ENCODE measurements at places on chromosomes 11 and 22.

- no peak for DNase-seq
These were observed 3.6 kb downstream of the ASCL2 start for GRCh38 chr11:2266586-2267305.

- peak; percentile 80 for DNase-seq
These were observed 4.8 kb upstream of the NLRP10 start for GRCh38 chr11:7969756-7970646.

DNA sequence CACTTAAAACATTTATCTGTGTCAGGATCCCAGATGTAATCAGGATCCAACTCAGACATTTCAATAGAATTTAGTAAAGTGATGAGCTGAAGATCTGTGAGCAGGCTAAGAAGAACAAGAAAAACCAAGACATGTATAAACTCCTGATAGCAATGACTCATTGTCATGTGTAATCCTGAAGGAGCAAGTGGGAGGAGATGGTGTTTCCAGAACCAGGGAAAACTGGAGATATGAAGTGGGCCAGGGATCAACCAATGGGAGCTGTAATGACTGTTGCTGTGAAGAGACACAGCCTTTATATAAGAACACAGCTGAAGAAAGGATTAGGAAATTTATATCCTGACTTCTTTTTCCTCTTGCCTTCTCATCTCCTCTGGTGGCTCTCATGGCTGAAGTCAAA is 682.5 kb upstream of the ARHGAP42 start:
- no peak for DNase-seq

GRCh38 chr11:64000026-64000739 is 13.9 kb downstream of the OTUB1 start:
- DNase-seq, result peak; percentile 78

- no peak for DNase-seq
These were observed 89.2 kb downstream of the GALNT18 start for GRCh38 chr11:11532574-11532973.

GRCh38 chr11:82959987-82960778 is 58.6 kb downstream of the DDIAS start:
- DNase-seq, result no peak

DNA sequence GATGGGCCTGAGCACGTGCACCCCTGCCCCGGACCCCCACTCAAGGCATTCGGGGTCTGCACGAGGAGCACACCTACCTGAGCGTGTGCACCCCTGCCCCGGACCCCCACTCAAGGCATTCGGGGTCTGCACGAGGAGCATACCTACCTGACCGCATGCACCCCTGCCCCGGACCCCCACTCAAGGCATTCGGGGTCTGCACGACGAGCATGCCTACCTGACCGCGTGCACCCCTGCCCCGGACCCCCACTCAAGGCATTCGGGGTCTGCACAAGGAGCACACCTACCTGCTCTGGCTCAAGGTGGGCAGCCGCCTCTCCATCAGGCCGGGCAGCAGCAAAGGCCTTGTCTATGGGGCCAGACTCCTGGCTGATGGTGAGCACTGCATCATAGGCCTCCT is 48.7 kb upstream of the LRRC32 start:
- DNase-seq, result no peak

DNA sequence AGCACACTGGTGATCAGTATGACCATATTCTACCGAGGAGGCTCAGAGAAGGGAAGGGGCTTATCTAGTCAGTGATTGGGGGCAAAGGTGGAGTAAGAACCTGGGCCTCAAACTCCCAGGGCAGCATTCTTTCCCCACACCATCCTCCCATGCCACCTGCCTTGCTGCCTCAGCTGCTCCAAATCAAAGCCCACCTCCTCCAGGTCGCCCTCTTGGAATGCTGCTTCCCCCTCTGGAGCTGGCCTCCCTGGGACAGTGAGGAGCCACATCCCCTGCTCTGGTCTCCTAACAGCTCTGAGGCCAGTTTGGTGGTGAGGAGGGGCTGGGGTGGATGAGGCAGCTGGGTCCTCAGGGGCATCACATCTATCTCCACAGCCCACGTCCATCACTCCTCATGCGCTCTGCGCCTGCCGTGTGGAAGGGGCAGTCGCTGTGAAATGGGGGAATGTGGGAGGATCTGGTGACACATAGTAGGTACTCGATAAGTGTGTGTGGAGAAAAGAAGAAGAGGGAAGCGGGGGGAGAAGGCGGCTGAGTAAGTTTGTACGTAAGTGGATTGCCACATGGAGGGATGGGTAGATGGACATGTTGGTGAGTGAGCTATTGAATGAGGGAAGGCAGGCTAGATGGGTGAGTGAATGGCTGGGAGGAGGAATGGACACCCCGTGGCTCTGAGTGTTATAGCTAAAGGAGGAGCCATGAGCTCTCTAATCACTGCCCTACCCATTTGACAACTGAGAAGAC is 16.1 kb upstream of the ARHGEF17 start:
- no peak for DNase-seq

DNA sequence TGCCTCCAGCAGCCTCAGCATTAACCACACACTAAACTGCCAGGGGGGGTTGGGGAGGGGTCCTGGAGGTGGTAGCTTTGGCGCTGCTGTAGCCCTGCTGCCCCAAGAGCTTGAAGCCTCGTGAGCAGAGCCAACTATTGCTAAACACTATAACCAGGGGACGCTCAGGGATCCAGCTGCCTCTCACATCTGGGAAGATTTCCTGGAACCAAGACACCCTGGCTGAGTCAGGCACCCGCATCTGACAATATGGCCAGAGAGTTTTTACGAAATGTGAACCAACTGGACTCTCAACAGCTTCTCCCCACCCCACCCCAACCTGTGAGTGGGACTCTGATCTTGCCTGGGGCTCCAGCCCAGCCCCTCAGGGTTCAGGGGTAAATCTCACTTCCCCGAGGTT is 14.3 kb downstream of the C1QTNF6 start:
- DNase-seq, result no peak

GRCh38 chr11:48050304-48050703 is 69.9 kb downstream of the PTPRJ start:
- DNase-seq, result no peak

GRCh38 chr11:123543797-123544196 is 110.6 kb downstream of the SCN3B start:
- no peak for DNase-seq

DNA sequence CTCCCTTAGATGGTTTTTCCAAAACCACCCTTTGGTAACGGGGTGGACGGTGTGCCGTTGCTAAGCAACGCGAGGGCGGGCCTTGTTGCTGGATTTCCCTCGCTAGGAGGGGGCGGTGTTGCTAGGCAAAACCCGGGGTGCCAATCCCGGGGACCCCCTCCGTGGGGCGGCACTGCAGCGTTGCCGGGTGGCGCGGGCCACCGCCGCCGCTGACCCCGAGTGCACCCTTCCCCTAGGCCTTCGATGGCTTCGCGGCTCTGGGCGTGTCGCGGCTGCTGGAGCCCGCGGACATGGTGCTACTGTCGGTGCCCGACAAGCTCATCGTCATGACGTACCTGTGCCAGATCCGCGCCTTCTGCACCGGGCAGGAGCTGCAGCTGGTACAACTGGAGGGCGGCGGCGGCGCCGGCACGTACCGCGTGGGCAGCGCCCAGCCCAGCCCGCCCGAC is 8.9 kb downstream of the EHBP1L1 start:
- no peak for DNase-seq

DNA sequence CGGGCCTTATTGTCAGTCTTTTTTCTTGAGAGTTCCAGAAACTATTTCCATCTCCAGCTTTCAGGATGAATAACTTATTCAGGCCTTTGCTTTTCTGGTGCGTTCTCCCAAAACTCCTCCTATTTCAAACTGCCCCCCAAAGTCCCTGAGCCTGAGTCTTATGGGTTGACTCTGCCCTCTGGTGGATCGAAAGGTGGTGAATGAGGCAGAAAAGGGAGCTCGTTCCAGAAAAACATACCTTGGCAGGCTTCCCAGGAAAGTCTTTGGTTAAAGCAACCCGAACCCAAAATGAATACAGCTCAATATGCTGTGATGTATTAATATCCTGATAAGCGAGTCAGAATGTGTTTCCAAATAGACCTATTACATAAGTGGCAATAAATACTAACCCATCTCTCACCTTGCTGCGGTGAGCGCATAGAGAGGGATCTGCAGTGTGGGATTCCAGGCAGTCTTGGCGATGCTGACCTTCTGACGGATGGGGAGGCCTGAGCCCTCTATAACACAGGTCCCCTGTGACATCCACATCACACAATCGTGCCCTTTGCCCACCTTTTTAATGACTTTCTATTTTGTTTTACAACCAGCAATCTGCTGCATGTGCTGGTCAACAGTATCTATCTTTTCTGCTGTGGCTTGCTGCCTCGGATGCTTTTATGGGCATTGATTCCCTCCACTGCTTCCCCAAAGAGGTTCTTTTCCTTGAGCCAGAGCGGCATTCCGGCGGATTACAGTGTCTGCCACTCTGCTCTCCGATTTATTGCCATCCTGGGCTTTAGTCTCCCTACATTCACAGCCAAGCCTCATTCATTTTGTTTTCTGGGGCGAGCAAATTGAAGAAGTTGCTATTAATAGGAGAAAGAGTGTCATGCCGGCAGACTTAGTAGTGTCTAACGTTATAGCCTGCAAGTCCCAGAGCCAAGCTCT is 756.8 kb downstream of the NTM start:
- DNase-seq, result peak; percentile 37

DNA sequence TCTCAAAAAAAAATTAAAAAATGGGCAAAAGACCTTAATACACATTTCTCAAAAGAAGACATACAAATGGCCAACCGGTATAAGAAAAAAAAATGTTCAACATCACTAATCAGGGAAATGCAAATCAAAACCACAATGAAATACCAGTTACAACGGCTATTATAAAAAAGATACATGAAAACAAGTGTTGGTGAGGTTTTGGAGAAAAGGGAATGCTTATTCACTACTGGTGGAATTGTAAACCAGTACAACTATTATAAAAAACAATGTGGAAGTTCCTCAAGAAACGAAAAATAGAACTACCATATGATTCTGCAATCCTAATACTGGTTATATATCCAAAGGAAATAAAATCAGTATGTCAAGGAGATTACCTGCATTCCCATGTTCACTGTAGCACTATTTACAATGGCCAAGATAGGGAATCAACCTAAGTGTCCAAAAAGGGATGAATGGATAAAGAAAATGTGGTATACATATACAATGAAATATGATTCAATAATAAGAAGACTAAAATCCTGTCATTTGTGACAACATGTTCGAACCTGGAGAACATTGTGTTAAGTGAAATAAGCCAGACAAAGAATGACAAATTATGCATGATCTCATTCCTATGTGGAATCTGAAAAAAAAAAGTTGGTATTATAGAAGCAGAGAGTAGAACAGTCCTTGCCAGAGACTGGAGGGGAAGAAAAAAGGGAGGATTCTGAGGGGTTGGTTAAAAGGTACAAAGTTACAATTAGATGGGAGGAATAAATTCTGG is 256.9 kb upstream of the PITPNB start:
- DNase-seq, result no peak

DNA sequence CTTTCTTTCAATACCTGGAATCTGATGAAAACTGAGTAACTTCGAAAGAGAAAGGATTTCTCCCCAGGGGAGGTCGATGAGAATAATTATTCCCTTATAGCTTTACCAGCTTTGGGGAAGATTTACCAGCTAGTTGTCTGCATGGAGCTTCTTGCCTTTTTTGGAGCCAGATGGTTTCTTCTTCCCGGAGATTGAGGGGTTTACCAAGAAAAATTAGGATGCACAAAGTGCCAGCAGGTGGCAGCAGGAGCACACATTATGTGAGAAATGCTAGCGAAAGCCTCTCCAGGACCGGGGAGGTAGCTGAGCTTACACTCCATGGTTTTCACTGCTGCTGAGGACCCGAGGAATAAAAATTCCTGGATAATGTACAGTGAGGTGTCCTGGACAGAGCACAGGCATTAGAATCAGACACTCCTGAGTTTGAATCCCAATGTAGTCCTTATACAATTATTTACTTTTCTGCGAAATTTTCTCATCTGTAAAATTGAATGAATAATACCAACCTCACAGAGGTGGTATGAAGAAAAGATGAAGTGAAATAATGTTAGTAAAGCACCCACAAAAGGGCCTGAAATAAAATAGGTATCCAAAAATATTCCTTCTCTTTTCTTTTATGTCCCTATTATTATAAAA is 46.0 kb upstream of the PARVA start:
- DNase-seq, result peak; percentile 81

- DNase-seq, result peak; percentile 44
These were observed 1.4 kb downstream of the ARHGAP20 start for GRCh38 chr11:110710628-110711381.

DNA sequence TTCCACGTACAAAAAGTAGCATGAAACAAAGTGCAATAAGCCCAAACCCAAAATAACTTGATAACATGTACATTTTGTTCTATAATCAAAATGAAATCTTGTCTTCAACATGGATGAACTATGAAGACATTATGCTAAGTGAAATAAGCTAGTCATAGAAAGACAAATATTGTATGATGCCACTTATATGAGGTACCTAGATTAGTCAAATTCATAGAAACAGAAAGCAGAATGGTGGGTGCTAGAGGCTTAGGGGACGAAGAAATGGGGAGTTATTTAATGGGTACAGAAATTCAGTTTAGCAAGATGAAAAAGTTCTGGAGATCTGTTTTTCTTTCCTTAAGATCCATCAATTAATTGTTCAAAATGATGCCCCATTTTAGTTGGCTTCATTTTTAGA is 7.5 kb downstream of the PGM2L1 start:
- no peak for DNase-seq

- DNase-seq, result no peak
These were observed 261.1 kb downstream of the BUD13 start for GRCh38 chr11:116511684-116512083.

DNA sequence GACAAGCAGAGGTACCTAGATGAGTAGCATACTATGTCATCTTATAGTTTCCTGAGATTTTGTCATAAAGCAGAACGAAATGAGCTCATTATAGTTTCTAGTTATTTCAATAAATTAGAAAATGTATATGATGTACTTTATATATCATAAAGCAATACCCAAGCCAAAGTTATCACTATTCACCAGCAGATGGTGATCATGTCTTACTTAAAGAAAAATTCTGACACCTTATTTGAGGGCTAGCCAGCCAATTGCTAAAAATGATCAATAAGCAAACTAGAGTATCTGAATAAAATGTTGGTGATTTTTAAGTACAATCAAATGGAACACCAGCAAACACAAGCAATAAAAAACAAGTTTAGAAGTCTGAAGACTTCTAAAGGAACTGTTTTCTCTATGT is 44.1 kb downstream of the RSF1 start:
- no peak for DNase-seq

DNA sequence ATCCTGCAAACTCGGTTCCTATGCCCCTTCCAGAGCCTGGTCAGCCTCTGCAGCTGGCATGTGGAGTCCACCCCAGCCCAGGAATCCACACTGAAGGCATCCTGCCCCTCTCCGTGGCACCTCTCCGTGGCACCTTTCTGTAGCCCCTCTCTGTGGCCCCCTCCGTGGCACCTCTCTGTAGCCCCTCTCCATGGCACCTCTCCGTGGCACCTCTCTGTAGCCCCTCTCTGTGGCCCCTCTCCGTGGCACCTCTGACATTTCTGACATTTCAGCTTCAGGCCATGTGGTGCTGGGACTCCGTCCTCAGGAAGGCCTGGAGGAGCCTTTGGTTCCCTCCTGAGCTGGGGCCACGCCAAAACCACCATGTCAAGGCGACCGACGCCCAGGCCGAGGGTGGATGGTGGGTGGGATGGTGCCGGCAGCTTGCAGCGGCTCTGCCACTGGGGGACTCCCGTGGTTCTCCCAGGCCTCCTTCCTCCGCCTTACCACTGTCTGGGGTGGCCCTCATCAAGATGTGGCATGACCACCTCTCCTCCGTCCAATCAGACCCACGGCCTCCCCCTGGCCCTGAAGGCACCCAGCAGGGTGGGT is 1518.5 kb downstream of the BRD1 start:
- DNase-seq, result no peak

GRCh38 chr11:74357449-74357848 is 40.8 kb downstream of the PGM2L1 start:
- no peak for DNase-seq

GRCh38 chr22:50556703-50557102 is 6.0 kb downstream of the SYCE3 start:
- DNase-seq, result no peak

GRCh38 chr11:31871310-31872075 is 60.4 kb upstream of the PAX6 start:
- DNase-seq, result no peak

All from H9 (cell line).